ENCODE measurements at places on chromosomes 1 and 21.

DNA sequence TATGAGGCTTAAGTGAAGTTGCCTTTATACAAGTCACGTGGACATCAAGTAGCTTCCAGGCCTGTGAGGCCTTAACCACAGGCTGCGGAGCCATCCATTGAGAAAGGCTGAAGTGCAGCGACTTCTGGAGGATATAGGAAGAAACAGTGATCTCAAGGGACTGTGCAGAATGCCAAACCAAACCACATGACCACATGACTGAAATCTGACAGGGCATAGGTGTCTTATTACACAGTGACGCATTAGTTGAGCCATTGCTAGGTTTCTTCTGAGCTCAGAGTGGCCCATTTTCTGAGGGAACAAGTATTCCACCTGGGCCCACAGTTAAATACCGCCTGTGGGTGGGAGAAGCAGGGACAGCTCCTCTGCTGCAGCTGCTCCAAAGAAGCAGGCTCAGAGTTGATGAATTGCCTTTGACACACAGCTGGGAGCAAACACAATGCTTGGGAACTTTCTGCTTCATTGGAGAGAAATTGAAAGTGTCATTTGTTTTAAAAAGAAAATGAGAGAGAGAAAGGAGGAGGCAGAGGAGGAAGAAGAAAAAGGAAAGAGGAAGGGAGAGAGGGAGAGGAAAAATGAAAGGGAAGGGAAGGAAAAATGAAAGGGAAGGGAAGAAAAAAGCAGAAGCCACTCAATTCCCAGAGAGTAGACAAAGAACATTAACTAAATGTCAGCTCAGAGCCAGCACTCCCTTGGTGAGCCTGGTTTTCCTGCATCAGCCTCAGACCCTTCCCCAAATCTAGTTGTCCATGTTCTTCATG, 94.4 kb downstream of the COLGALT2 start:
- no peak for DNase-seq

DNA sequence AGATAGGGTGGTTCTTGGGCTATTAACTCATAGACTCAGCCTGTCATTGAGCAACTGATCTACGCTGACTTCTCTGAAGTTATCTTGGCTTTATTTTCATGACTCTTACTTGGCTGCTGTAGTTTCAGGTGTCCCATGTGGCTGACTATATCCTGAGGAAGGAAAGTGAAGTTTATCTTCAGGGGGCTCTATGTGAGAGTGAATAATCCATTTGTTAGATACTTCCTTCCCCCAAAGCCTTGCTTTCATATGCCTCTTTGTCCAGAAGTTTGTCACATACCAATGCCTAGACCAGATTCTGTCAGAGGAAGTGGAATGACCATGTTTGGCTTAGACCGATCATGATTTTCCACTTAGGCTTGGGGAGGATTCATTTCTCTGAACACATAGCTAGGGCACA, 27.9 kb upstream of the C1orf87 start:
- DNase-seq = no peak

DNA sequence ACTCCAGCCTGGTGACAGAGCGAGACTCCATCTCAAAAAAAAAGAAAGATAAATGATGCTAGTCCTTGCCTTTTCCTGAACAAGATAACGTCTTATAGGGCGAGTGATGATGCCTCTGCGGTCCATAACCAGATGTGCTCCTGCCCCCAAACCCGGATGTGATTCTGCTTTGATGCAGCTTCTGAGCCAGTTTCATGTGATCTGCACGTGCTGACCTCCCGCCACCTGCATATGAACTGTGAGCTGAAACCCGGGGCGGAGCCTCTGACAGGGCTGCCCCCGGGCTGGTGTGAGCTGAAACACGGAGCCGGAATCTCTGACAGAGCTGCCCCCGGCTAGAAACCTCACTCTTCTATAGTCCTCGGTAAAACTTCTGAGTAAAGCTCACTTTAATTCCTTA, 1.3 kb downstream of the KRTAP12-4 start:
- DNase-seq = no peak

GRCh38 chr1:186502087-186502486, 41.2 kb upstream of the PDC start:
- DNase-seq = no peak

GRCh38 chr1:228420968-228421826, 4.5 kb upstream of the TRIM17 start:
- DNase-seq = no peak

GRCh38 chr1:172397221-172397620, 23.3 kb upstream of the C1orf105 start:
- DNase-seq = no peak

- no peak for DNase-seq
These were observed 48.3 kb upstream of the DPH5 start for GRCh38 chr1:101073836-101074235.

GRCh38 chr1:5907386-5907785, 84.8 kb downstream of the NPHP4 start:
- DNase-seq = no peak

GRCh38 chr1:31633117-31633516, 11.6 kb downstream of the PEF1 start:
- DNase-seq = peak; percentile 61

GRCh38 chr1:160244209-160244608, 18.1 kb downstream of the DCAF8 start:
- no peak for DNase-seq

DNA sequence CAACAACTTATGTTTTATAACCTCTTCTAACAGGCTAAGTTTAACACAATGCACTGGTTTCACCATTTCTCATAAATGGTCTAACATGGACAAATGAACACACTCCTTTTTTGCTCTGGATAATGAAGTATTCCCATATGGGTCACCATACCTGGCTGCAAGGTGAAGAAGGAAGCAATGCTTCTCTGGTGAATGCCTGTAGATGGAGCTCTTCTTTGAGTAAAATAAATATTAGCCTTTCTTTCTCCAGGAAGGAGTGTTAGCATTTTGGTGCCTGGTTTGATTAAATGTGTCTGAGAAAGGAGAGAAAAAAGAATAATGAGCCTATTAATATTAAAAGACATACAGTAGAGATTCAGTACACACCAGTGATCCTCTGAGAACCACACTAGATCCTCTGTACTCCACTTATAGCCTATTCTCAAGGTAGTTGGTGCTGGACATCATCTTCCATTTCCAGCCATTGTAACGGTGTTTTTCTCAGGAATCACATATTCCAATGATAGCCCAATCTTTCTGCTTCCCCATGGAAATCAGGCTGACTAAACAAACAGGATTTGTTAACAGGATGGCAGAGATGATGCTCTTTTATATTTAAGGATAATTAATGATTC, 17.6 kb downstream of the MTFR1L start:
- DNase-seq = no peak

GRCh38 chr1:220239966-220240365, 32.3 kb downstream of the RAB3GAP2 start:
- DNase-seq = no peak

GRCh38 chr1:17207046-17207445, 2.1 kb downstream of the PADI1 start:
- DNase-seq = no peak

GRCh38 chr1:65250826-65251225, 58.5 kb upstream of the DNAJC6 start:
- no peak for DNase-seq

- DNase-seq = no peak
These were observed 19.6 kb upstream of the PIK3R3 start for GRCh38 chr1:46152016-46152415.

DNA sequence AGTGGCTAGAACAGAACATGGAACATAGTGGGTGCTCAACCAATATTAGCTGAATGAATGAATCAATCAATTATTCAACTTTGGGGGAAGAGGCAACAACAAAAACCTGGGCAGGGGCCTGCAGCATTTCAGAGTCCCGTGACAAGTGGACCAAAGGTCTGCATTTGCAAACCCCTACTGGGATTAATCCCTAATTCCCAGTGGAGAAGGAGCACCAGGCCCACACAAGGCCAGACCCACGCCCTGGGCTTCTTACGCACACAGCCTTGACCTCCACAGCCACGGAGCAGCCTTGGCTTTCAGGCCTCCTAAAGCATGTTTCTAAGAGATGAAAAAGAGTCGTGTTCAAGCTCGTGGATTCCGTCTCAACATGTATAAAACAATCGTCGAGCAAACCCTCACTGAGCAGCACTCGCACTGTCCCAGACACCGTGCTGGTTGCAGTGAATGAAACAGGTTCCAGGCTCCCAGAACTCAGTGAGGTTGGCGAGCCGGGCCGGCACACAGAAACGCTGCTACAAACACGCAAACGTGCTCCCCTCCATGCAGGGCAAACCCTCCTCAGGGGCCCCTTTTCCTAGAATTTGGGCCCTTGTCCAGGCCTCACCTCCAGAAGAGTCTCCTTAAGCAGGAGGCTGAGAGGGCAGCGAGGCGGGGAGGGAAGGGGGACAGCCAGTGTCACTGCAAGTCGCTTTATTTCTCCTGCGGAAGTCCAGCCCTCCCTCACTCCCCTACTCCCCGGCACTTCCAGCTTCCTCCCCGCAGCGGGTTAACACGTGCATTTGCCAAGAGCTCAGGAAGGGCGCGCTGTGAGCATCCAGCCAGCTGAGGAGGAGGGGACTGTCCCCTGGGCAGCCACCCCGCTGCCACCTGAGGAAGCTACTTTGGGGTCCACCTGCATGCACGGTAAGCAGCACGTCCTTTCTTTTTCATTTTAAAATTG, 556.4 kb downstream of the KIF26B start:
- no peak for DNase-seq

DNA sequence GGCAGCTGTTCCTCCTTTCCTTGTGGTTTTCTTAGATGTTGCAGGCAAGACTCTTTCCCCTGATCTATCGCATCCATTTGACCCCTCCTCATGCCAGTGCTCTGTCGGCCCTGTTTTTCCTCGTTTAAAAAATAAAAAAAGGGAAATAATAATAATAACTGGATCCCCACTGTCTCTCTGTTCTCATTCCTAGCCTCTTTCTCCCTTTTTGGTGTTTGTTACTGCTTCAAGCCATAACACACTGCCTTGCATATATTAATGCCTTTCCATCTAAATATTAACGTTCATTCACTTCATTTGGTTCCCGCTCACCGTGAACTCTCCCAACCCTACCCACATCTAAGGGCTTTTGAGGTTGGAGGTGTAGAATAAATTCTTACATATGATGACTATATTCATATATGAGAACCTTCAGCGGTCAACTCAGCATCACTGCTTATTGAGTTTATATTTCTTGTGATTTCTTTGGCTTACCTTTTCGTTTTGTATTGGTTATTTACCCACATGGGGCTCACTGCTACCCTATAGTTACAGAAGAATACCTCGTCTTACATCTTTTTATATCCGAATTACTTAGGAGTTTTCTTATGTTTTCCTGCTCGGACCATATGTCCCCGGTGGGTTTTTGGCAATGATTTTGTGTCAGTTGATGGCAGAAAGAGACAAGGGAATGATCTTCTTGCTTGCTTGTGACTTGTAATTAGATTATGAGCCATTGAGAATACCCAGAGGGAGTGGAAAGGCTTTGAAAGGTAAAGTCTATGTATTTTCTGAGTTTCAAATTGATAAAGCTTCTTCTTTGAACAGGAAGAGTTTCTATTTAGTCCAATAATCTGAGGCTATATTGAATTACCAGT, 805 bp downstream of the ATG4C start:
- DNase-seq = no peak

GRCh38 chr1:222404710-222405109, 143.2 kb downstream of the HHIPL2 start:
- no peak for DNase-seq

DNA sequence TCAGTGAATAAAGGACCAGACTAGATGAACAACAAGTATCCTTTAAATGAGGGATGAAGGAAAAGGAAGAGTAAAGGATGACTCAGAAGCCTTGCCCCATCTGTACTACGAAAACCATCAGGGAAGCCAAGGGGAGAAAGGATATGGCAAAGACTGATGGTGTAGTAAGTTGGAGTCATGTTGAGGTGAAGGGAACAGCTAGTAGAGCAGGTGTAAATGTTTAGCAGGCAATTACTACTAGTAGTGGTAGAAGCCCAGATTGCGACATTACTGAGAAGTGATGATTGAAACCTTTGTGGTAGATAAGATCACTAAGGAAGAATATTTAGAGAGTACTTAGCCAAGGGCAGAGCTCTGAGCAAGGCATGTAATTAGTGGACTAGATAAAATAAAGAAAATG, 84.0 kb downstream of the PHTF1 start:
- DNase-seq = no peak

GRCh38 chr21:46347791-46348381, 23.9 kb downstream of the PCNT start:
- DNase-seq = no peak

DNA sequence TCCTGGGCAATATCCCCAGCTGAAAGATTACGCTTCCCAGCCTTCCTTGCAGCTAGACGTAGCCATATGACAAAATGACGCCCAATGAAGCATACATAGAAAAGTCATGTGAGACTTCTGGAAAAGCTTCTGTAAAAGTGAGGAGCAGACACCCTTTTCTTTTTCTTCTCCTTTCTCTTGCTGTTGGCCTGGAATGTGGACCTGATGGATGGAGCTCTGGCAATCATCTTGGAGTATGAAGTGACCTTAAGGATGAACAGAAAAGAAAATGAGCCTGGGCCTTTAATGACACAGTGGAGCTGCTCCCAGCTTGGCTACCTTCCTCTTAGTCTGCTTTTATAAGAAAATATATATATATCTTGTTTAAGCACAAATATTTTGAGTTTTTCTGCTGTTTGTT, 24.8 kb downstream of the BATF3 start:
- no peak for DNase-seq

DNA sequence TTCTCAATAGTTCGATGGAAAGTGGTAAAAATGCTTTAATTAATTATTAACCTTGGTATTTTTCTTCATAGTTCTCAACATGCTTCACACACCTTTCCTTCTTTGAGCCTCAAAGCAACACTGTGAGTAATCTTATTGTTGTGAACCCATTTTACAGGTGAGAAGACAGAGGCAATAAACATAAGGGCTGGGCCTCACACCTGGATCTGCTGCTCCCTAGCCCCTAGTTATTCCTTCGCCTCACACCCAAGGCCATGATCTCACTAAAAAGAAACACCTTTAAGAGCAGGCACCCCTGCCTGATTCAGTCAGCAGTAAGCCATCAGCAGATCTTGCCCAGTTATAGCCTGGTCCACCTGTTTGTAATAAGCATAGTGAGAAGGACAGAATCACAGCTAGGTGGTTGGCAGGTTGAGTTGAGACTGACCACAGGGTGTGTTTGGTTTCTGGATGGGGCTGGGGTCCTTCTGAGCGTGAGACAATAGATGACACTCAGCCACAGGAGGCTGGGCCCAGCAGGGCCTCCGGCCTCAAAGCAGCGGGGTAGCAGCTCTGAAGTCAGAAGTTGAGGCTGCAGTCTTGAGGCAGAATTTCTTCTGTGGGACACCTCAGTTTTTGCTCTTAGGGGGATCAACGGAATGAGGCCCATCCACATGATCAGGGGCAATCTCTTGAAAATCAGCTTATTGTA, 203.9 kb downstream of the RHOU start:
- no peak for DNase-seq

- no peak for DNase-seq
These were observed 1.9 kb downstream of the SLC6A9 start for GRCh38 chr1:44029260-44029910.

GRCh38 chr1:69055194-69055593, 512.5 kb upstream of the LRRC7 start:
- DNase-seq = no peak

All from activated CD4-positive, alpha-beta T cell treated with anti-CD3 and anti-CD28 coated beads for 48 hours (primary cell).